ENCODE measurements at places on chromosomes 1 and 21. TPM values are rescaled to one million over a fixed set of nuclear protein-coding genes. Genes with fewer than 3 reads are reported as not detected.

- no peak overlapping the region for H3K27ac ChIP-seq
- no peaks in the 10 kb centered on the region for H3K4me1 ChIP-seq
- H3K36me3 ChIP-seq: no peaks in the 10 kb centered on the region
- H3K4me3 ChIP-seq: no peak overlapping the region
- no peak for DNase-seq
These were observed 14.9 kb upstream of the APP start for GRCh38 chr21:26185446-26185845.

DNA sequence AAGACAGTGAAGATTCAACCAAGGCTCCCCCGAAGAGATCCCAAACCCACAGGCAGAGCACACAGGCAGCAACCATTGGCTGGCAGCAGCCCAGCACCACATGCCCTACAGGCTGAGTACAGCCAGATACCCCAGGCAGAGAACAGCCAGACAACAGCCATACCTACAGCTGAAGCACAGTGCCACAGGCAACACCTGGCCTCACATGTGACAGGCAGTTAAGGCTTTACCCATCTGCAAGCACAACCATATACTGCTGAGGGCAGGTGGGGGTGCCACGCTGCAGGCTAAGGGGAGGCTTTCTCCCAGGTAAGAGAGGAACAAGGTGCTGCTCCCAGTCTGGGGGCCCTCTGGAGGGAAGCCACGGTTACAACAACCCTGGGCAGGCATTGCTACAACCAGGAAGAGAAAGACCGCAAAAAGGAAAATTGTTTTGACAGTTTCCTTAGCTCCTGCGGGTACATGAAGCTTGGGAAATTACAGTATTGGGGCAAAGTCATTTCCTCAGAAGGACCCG, 12.3 kb downstream of the CHIT1 start:
- H3K27ac ChIP-seq: no peak overlapping the region
- H3K27me3 ChIP-seq: peaks cover 3% of the 10 kb centered on the region
- H3K36me3 ChIP-seq: no peaks in the 10 kb centered on the region
- no peak for DNase-seq
- no peaks in the 10 kb centered on the region for H3K4me1 ChIP-seq
- no peak overlapping the region for H3K4me3 ChIP-seq

DNA sequence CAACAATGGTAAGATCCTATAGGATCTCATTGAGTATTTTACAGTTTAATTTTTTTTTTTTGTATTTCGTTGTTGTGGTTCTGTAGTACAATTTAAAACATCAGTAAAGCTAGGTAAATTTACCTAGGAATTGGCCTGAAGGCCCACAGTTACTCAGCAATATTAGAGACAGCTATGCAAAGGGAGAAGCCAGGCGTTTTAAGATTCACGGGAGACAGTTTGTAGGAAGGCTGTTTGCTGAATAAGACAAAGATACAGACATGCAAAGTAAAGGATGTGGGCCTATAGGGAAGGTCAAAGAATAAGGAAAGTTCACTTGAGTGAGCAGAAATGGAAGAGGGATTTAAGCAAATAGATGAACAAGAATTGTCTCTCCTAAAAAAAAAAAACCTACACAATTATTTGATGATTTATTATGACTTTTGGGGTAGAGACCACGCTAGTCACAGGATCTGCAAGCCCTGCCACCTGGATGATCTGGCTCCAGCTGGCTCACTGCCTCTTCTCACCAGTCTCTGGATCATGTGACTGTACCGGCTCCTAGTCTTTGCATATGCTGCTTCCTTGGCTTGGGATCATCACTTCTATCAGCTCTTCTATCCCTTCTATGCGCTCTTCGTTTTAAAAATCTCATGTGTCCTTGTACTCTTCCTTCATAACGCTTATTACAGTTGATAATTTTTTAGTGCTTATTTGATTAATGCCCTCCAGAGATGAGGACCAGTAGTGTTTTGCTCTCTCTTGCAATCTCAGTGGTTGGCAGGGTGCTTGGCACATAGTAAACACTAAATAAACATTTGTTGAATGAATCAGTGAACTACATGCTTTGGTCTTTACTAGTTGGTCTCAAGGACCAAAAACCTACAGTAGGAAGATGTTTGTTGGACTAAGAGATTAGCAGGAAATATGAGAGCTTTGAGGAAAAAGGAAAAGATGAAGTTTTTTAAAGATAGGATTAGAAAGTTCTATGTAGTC, 14.1 kb downstream of the DYRK1A start:
- no peak for DNase-seq
- peaks cover 33% of the 10 kb centered on the region for H3K36me3 ChIP-seq
- H3K4me3 ChIP-seq: no peak overlapping the region

- no peak overlapping the region for H3K27ac ChIP-seq
- no peak overlapping the region for H3K4me3 ChIP-seq
- peaks cover 8% of the 10 kb centered on the region for H3K36me3 ChIP-seq
- H3K4me1 ChIP-seq: peaks cover 59% of the 10 kb centered on the region
- no peaks in the 10 kb centered on the region for H3K27me3 ChIP-seq
- DNase-seq: no peak
These were observed 5.8 kb downstream of the GALNT2 start for GRCh38 chr1:230072866-230073265.

DNA sequence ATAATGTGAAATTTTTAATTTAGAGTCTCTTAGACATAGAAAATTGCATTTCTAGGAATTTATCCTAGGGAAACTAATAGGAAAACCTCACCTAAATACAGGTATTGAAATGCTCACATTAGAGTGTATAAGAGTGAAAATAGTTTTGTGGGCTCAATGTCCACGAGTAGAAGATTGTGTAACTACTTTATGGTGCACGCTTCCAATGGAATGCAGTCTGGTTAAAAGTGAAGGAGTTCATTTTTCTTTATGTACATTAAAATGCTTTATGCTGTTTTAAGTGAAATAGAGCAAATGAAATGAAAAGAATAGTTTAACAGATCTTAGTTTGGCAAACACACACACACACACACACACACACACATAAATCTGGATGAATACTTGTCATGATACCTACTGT, 278.2 kb downstream of the USP25 start:
- H3K27ac ChIP-seq: no peak overlapping the region
- no peaks in the 10 kb centered on the region for H3K4me1 ChIP-seq
- H3K36me3 ChIP-seq: no peaks in the 10 kb centered on the region

GRCh38 chr1:66890621-66891020, 34.0 kb downstream of the DNAI4 start:
- no peak overlapping the region for H3K4me3 ChIP-seq
- no peaks in the 10 kb centered on the region for H3K4me1 ChIP-seq
- no peaks in the 10 kb centered on the region for H3K27me3 ChIP-seq
- no peak for DNase-seq
- H3K36me3 ChIP-seq: no peaks in the 10 kb centered on the region

DNA sequence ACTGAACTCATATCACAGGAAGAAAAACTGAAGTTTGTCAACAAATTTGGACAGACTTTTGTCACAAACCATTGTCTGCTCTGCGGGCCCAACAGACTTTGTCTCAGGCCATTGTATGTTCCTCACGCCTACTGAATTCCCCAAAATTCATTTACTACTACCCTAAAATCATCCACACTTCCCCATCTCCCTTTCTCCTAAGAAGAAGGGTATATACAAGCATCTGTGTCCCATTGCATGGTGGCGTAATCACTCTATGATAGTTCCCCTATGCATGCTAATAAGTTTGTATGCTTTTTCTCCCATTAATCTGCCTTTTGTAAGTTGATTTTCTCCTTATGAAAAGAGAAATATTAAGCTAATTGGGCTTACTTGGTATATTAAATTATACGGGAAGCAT, 54.9 kb upstream of the ATF3 start:
- H3K36me3 ChIP-seq: no peaks in the 10 kb centered on the region
- peaks cover 54% of the 10 kb centered on the region for H3K27me3 ChIP-seq
- peaks cover 4% of the 10 kb centered on the region for H3K4me1 ChIP-seq
- DNase-seq: no peak

DNA sequence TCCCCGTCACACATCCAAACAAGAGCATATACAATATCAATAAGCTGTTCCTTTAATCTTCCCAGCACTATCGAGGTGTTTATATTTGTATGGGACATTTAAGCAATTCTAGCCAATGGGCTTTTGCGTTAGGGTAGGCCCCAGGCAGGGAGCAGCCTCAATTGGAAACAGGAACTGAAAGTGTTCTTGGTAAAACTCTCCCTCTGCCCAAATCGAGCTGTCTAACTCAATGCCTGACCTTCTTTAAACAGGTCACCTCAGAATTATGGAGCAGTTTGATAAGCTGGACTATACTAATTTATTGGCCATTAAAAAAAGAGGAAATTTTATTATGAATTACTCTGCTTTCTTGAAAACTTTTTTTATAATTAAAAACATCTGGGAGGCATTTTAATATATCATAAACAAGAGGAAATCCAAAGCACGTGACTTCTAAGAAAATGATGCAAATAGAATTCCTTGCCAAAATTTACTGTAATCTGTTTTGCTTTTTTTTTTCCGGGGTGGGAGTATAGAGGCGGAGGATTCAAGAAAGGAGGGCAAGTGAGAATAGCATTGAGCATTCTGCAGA, 498.1 kb downstream of the LMO4 start:
- no peak overlapping the region for H3K27ac ChIP-seq
- H3K36me3 ChIP-seq: no peaks in the 10 kb centered on the region
- no peaks in the 10 kb centered on the region for H3K27me3 ChIP-seq
- no peaks in the 10 kb centered on the region for H3K4me1 ChIP-seq

DNA sequence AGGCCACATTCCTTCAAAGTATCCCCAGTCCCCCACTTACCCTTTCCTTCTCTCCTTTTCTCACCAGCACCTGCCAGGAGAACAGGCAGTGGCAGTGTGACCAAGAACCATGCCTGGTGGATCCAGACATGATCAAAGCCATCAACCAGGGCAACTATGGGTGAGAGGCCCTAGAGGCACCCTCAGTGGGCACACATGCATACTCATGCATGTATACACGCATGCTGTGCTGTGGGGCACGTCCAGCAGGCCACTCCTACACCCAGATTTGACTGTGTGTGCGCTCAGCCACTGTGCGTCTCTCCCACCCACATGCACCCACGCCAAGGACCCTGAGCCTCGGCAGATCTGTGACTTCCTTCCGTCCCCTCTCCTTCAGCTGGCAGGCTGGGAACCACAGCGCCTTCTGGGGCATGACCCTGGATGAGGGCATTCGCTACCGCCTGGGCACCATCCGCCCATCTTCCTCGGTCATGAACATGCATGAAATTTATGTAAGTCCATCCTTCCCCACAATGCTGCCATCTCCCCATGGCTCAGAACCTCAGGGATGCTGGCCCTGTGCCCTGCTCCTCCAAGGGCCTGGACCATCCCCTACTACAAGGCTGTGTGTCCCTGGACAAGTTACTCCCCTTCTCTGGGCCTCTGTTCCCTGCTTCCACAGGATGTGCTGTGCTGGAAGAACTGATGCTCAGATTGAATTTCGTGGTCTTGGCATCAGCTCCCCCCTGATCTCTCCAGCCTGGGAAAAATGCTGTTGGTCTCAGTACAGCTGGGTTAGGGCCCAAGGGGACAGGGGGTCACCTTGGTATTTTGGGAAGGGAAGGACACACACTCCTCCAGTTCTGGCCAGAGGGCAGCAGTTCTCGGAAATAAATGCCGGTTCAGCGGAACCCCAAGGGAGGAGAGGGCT, 7.0 kb downstream of the TINAGL1 start:
- DNase-seq: no peak
- H3K4me1 ChIP-seq: no peaks in the 10 kb centered on the region
- no peaks in the 10 kb centered on the region for H3K36me3 ChIP-seq
- H3K4me3 ChIP-seq: no peak overlapping the region
- H3K27ac ChIP-seq: no peak overlapping the region

DNA sequence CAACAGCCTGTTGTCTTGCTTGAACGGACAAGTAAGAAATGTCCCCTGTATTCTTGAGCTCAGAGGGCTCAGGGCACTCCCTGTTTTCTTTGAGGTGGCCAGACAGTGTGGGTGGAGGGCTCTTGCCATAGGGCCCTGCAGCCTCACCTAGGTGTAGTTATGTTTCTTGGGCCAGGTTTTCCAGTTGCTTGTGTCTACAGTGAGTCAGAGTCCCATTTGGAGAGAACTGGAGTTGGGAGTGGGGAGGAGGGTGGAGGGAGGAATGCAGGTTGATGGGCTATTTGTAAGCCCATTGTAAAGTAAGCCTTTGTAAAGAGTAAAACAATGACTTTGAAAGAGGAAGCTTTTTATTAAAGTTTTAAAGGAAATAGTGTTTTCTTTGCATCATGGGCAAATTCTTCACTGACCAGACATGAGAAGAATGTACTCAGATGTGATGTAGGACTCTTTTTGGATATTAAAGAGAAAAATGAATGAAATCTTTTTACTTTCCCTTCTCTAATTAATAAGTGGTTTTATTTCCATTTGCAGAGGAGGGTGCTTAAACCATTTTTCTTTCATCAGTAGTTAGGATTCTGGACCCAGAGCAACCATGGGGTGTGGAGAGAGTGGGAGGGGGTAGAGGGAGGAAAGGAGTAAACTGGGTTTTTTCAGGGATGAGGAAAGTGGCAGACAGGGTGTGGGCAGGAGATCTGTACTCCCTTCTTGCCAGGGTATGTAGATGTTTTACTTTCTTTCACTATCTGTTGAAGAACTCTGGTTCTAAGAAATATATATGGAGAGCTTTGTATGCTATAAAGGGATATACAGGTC, 45.1 kb upstream of the MACF1 start:
- no peaks in the 10 kb centered on the region for H3K36me3 ChIP-seq
- H3K27me3 ChIP-seq: peaks cover 4% of the 10 kb centered on the region
- H3K4me1 ChIP-seq: peaks cover 2% of the 10 kb centered on the region
- H3K27ac ChIP-seq: no peak overlapping the region
- H3K4me3 ChIP-seq: no peak overlapping the region

Gene LIN28A
- not detected for total RNA-seq

Gene PGBD5
- not detected for total RNA-seq

Gene MATN1
- not detected for total RNA-seq

Gene ADAMTS5
- not detected for total RNA-seq

Measured in activated CD4-positive, alpha-beta T cell treated with anti-CD3 and anti-CD28 coated beads, Interleukin-2, amount 10 ng/mL, durations not matched to agents 7 days and 5 days (primary cell).